ENCODE measurements at places on chromosomes 2 and 18.

DNA sequence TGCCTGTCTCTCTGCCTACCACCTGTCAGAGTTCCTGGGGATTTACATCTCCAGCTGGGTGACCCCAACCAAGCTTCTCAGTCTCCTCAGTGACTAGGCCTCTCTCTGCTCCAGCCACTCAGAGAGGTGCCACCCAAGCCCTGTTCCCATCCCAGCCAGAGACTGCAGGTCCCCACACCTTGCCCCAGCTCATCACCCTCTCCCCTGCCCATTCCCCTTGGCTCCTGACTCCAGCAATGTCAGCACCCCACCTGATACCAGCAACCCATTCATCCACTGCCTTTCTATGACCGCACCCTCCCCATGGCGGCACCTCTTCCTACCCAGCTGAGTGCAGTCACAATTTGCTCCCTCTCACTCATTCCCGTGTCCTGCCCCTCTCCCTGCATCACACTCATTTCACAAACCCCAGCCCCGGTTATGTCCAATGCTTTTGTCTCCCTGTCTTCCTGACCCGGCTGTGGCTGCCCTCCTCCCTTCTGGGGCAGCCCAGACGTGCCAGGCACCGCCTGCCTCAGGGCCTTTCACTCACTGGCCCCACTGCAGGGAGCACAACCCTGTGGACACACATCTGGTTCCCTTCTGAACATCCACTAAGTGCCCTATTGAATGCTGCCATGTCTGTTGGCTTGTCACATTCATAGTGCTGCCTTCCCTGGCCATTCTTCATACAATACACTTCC, 494.8 kb upstream of the HS6ST1 start:
- no peak for DNase-seq

DNA sequence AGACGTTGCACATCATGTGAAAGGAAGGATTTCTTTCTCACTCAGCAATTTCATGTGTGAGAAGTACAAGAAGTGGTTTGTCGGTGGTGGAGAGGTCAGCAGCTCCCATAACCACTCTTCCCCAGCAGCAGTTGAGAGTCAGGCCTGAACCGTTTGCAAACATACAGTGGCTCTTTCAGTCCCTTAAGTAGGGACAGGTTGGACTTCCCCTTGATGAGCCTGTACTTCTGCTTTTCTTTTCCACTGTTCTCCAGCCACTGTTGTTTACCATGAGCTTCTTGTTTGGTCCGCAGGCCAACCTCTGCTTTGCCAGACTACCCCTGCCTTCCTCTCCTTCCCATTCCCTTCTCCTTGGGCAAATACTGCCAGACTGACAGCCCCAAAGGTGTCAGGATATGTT, 391.3 kb upstream of the CELF4 start:
- no peak for DNase-seq

GRCh38 chr18:23069898-23070297, 65.4 kb upstream of the CABLES1 start:
- DNase-seq: no peak

GRCh38 chr2:132503701-132504100, 87.1 kb downstream of the GPR39 start:
- no peak for DNase-seq

DNA sequence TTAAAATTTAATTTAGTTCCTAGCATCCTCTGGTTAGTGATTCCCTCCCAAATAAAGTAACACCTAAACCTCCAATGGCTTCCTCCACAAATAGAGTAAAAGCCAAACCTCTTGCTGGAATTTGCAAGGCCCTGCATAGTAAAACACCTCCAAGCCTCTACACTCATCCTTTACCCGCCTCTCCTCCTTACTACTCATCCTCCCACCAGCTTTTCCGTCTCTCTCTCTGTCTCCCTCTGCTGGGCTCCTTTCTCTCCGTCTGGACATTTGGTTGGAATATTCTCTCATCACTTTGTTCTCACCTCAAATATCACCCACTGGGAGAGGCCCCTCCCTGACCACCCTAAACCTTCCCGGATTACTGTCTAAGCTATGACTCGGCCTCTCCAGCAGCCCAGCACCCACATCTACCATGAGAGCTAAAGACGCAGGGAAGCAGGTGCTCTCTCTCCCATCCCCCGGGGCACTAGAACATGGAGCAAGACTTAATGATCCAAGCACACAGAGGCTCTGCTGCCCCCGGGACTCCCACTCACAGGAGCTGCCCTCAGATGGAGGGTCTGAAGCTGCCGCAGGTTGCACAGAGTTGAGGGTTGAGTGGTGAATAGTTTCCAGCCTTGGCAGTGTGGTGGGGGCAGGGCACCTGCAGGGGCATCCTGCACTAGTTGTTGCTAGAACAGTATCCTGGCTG, 167.2 kb downstream of the FBXO15 start:
- DNase-seq: no peak

GRCh38 chr18:31229829-31230228, 67.2 kb upstream of the DSC1 start:
- DNase-seq: no peak

GRCh38 chr18:7413906-7414305, 153.2 kb upstream of the PTPRM start:
- DNase-seq: no peak

DNA sequence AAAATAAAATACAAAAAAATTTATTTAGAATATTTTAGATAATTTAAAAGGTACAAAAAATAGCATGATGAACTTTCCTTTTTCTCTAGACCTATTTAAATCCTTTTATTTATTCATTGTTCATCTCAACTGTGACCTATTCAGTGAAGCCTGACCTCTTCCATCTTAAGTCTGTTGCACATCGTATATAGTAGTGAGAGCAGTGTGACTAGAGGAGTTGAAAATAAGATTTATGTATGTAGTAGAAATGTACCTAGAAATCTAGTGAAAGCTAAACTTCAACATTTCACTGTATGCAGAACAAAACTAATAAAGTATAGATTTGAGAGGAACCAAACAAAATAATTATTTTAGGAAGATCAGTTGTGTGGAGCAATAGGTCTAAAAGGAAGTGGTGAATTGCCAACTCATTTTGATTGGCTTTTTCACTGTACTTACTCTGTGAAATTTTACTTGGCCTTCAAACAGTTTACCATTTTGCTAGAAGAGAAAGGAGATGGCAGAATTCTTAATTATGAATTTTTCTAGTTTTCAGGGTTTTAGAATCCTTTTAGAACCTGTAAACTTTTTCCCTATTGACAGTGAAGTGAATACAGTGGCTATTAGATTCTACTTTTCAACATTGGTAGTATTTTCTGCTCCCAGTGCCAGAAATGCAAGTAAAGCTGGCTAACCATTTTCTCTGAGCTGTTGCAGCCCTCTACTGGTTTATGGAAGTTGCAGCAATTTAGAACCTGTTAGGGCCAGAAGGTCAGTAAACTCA, 11.0 kb downstream of the ANKRD12 start:
- no peak for DNase-seq

GRCh38 chr2:132951008-132951714, 281.2 kb upstream of the LYPD1 start:
- DNase-seq: no peak

- no peak for DNase-seq
Measured at GRCh38 chr2:234978466-234979203, 26.8 kb downstream of the SH3BP4 start.

Data from stimulated activated CD4-positive, alpha-beta T cell treated with anti-CD3 and anti-CD28 coated beads, Interleukin-4, amount 100 ng/mL, for 48 hours (primary cell).